ENCODE measurements at places on chromosomes 7 and 10. TPM values are rescaled to one million over a fixed set of nuclear protein-coding genes. Genes with fewer than 3 reads are reported as not detected.
A peak's percentile ranks its signal among the peaks of the same experiment; 100 is the strongest.

DNA sequence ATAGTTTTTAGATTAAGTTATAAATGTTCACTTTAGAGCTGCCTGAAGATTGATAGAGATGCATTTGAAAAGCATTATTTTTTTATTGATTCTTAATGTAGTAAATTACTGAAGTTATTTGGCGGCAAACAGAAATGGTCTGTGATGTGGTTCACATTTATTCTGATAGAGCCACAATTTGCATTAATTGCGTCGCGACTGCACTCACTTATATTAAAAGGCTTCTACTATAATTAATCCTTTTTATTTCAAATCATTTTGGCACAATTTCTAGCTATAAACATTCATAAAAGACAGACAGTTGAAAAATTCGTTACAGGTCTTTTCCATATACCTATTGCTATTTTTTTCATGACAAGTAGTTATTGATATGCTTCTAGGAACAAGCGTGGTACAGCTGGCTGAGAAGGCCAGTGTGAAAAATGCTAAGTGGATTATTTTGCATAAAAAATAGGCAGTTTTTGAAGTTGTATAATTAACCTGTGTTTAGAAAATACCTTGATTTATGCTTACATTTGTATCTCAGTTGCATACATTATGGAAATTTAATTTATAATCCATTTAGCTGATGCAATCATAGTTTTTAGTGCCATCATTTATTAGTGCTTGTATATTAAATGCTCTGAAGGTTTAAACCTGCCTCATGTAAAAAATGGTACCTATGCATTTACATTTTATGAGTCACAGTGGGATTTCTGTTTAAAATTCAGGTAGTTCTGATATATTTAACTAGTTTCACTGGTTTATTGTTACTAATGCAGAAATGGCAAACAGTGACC, 92.1 kb upstream of the DNAJB6 start:
- no peak overlapping the region for H3K27ac ChIP-seq
- H3K36me3 ChIP-seq, result peaks cover 18% of the 10 kb centered on the region
- DNase-seq, result no peak

DNA sequence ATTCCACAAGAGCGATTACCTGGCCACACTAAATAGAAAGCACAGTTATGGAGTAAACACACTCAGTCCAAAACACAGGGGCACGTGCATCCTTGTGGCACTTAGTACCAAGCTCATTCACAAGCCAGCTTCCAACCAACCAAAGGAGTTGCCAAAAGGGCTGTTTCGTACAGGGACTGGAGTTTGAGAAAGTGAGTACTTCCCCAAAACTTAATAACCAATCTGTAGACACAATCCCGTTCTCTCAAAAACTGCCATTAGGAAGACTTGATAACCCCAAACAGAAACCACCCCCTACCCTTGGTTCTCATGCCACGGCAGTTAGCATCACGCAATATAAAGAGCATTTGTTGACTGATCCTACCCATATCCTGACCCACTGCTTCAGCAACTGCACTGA, 166.2 kb upstream of the ASAH2 start:
- no peak for DNase-seq
- no peaks in the 10 kb centered on the region for H3K36me3 ChIP-seq
- peaks cover 7% of the 10 kb centered on the region for H3K4me1 ChIP-seq
- no peaks in the 10 kb centered on the region for H3K27me3 ChIP-seq

- peaks cover 20% of the 10 kb centered on the region for H3K4me1 ChIP-seq
- H3K36me3 ChIP-seq, result no peaks in the 10 kb centered on the region
- H3K4me3 ChIP-seq, result peak overlapping the region; percentile 80
These were observed 600 bp upstream of the DBNL start for GRCh38 chr7:44043902-44044301.

DNA sequence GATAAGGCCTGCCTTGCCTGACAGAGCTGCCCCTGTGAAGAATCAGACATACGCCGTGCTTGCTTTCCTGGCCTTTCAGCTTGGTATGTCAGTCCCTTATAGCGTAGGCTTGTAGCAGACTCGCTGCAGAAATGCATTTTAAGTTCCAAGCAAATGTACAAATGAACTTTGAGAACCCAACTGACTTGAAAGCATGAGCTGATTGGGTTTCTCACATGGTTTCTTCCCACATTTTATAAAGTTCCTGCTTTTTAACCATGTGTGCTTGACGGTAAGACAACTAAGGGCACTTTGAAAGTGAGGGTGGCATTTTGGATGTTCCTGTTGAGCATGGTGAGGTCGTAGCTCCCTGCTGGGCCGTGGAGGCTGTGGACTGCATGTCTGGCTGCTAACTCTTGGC, 62.6 kb downstream of the CCNY start:
- H3K4me3 ChIP-seq, result no peak overlapping the region
- no peak for DNase-seq
- no peaks in the 10 kb centered on the region for H3K36me3 ChIP-seq
- H3K27ac ChIP-seq, result peak overlapping the region; percentile 42

- H3K4me1 ChIP-seq, result no peaks in the 10 kb centered on the region
- H3K27ac ChIP-seq, result no peak overlapping the region
- no peaks in the 10 kb centered on the region for H3K36me3 ChIP-seq
- no peak for DNase-seq
These were observed 15.2 kb upstream of the CELF2 start for GRCh38 chr10:11002485-11002884.

The TSPAN12 gene
- total RNA-seq, result 72.7 TPM

The NUDT13 gene
- 4.3 TPM for total RNA-seq

The SOSTDC1 gene
- total RNA-seq, result 0.15 TPM

DNA sequence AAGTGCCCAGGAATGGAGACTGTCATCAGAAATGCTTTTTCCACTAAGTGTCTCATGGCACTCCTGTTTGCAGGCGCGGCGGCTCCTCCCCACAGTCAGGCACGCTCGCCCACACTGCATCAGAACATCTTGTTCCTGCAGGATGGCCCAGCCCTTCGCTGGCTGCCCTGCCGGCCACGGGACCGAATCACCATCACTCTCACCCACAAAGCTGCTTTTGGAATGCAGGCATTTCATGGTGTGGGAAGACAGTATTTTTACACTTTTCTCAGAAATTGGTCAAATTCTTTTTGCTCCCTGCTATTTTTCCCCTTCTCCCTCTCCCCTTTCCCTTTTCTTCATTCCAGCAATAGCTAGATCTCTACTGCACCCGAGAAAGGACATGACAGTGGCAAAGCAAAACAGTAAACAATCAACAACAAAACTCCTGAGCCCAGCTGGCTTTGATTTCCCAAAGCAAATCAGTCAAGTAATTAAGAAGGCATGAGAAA, 176.1 kb upstream of the TNS3 start:
- no peaks in the 10 kb centered on the region for H3K36me3 ChIP-seq
- H3K27ac ChIP-seq, result no peak overlapping the region
- no peak overlapping the region for H3K4me3 ChIP-seq
- no peaks in the 10 kb centered on the region for H3K27me3 ChIP-seq
- peaks cover 12% of the 10 kb centered on the region for H3K4me1 ChIP-seq

DNA sequence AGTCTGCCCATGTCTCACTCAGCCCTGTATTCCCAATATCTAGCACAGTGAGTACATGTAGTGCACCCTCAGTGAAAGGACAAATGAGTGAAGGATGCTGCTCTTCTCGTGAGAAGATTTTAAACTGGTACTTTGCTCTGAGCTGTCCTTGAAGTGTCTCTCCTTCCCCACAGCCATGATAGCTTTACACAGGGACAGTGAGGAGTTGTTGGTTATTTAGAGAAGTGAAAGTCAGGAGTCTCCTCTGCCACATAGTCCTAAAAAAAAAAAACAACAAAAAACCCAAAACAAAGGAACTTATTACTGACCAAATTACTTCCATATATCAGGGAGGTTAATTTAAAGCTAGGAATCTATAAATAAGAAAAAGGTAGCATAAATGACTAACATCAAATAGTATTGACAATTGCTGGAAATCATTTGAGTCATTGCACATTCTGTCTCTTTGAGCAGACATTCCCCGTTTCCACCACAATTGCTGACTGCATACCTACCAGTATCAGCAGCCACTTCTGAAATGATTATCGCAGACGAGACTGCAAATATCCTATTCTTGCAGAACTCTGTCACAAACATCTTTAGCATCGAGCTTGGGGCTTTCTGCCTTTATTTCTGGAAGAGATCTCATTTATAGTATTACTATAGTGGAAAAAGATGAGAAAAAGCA, 202.1 kb downstream of the PTEN start:
- peaks cover 23% of the 10 kb centered on the region for H3K4me1 ChIP-seq
- no peak overlapping the region for H3K4me3 ChIP-seq
- H3K27ac ChIP-seq, result no peak overlapping the region
- no peaks in the 10 kb centered on the region for H3K27me3 ChIP-seq
- no peak for DNase-seq
- H3K36me3 ChIP-seq, result no peaks in the 10 kb centered on the region

DNA sequence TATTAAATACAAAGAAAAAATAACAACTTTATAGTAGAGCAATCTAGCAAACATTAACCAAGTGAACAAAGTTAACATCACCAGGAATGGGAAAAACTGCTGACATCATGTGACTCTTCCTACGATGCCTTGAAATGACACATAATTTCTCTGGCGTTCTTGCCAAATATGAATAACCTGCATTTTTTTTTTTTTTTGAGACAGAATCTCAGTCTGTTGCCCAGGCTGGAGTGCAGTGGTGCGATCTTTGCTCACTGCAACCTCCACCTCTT, 126.5 kb upstream of the VKORC1L1 start:
- no peak overlapping the region for H3K4me3 ChIP-seq
- no peak overlapping the region for H3K27ac ChIP-seq
- H3K27me3 ChIP-seq, result no peaks in the 10 kb centered on the region
- peaks cover 10% of the 10 kb centered on the region for H3K4me1 ChIP-seq
- no peaks in the 10 kb centered on the region for H3K36me3 ChIP-seq

- no peaks in the 10 kb centered on the region for H3K36me3 ChIP-seq
- DNase-seq, result no peak
- H3K4me1 ChIP-seq, result no peaks in the 10 kb centered on the region
- H3K27me3 ChIP-seq, result no peaks in the 10 kb centered on the region
- no peak overlapping the region for H3K4me3 ChIP-seq
These were observed 7.1 kb upstream of the SEMA3E start for GRCh38 chr7:83655951-83656556.

DNA sequence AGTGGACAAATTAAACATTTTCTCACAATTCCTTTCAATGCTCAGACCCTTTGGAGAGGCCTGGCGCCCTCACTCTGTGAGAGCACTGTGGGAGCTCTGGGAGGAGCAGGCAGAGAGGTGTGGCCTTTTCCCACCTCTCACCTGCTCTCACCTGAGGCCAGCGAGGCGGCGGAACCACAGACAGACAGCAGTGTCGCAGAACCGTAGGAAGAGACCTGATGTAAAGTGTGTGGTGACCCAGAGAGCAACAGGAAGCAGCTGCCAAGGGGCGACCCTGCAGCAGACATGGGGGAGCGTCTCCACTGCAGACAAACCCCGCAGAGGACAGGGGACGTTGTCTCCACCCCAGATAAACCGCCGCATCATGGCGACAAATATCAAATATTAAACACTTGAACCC, 15.6 kb upstream of the PARP12 start:
- H3K4me3 ChIP-seq, result no peak overlapping the region
- no peak overlapping the region for H3K27ac ChIP-seq
- no peaks in the 10 kb centered on the region for H3K4me1 ChIP-seq
- no peaks in the 10 kb centered on the region for H3K27me3 ChIP-seq
- H3K36me3 ChIP-seq, result no peaks in the 10 kb centered on the region

- no peak for DNase-seq
- H3K27me3 ChIP-seq, result no peaks in the 10 kb centered on the region
- H3K36me3 ChIP-seq, result no peaks in the 10 kb centered on the region
- no peaks in the 10 kb centered on the region for H3K4me1 ChIP-seq
- no peak overlapping the region for H3K4me3 ChIP-seq
These were observed 40.5 kb upstream of the GDF10 start for GRCh38 chr10:47259466-47259865.

All from heart right ventricle (tissue), 16 donors.